ENCODE measurements at places on chromosomes 4 and X.

- no peak for DNase-seq
Measured at GRCh38 chr4:133802359-133803140, 399.0 kb downstream of the PABPC4L start.

DNA sequence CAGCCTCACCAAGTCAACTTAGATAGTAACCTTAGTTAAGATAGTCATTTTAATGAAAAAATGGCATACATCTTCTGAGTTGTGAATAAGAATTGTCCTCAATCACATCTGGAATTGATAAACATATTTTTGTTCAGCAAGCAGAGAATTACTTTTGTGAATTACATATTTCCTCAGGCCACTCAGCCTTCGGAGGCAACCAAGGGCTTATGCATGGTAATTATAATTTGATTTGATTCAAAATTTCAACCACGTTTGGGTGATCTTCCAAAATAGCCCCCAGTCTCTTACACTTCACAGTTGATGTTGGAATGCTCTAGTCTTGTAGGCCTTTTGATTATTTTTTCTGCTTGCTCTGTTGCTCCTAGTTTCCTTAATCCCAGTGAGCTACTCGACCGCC, 63.4 kb downstream of the GALNTL6 start:
- no peak for DNase-seq

- no peak for DNase-seq
Measured at GRCh38 chr4:61431131-61431530, 231.0 kb downstream of the ADGRL3 start.

DNA sequence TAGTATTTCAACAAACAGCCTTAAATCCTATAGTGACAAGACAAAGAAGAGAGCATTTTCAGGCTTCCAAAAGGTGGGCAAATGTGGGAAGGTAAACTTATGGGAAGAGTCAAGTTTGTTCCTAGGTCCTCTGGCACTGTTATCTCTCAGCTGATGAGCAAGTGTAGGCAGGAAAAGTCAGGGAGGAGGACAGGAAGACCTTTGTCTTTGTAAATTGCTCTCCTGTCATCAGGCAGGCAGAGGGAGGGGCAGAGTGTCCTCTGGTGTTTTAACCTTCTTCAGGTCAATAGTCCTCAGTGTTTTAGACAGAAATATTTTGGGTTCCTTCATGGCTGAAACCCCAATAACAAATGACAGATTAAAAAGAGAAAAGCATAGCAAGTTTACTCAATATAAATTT, 13.5 kb upstream of the GEMIN8 start:
- no peak for DNase-seq

DNA sequence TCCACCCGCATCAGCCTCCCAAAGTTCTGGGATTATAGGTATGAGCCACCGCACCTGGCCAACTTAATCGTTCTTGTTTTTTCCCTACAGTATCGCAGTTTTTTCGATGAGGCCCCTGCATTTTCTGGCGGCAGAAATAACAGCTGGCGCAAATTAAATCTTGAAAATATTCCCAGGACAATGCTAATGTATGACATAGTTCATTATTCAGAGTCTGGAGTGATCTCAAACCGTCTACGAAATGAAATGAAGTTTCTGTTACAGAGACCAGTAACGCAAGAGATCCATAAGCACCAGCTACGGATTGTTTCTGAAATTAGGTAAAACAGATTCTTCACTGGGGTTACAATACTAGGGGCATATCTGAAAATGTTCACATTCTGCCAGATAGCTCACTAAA, 27.3 kb downstream of the CXorf58 start:
- DNase-seq: no peak
